ENCODE measurements at places on chromosomes 5 and 9. TPM values are rescaled to one million over a fixed set of nuclear protein-coding genes. Genes with fewer than 3 reads are reported as not detected.

The RPL37 gene
- total RNA-seq = 385 TPM

GRCh38 chr9:106228861-106229260 lies 534.5 kb downstream of the TMEM38B start:
- DNase-seq = no peak

The CD274 gene
- total RNA-seq = 0.72 TPM

DNA sequence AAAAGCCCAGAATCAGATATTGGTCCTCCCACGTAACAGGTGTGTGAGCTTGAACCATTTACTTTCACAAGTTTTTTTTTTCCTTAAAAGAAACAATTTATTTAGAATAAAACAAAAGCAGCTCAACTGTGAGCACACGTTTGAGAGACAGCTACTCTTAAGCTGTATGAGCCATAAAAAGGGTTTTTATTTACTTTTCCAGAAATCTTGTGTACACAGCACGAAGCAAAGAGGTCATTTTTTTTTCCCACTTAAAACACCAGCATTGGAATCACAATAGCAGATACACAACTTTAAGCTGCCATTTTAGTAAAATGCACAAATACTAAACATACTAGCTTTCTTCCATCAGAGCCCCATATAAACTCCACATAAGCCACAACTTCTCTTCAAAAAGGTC lies 44.6 kb downstream of the JAKMIP2 start:
- no peak for DNase-seq

The LSM11 gene
- total RNA-seq = 4.4 TPM

DNA sequence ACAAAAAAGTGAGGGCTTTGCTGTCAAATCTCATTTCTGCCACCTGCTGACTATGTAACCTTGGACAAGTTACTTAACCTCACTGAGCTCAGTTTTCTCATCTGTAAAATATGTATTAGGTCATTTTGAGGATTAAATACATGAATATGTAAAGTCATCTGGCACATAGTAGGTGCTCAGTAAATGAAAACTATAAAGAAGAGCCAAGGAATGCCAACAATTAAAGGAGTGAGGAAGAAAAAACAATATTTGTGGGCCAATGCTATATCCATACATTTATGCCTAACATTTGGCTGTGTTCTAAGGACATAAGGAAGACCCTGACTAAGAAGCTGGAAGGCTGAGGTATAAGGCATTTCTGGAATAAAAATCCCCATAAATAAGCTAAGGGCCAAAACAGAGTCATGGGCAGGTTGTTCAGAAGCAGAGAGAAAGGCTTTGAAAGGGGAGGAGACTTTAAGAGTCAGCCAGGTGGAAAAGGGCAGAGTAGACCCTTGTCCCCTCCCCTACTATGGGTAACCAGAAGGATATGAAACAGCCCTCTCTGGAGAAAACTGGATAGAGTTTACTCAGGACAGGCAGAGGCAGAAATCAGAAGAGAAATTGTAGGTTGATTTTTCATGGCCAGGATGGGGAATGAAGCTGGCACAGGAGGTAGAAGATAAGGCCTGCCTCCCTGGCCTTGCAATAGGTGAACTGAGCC lies 47.6 kb upstream of the SIL1 start:
- peak; percentile 69 for DNase-seq

DNA sequence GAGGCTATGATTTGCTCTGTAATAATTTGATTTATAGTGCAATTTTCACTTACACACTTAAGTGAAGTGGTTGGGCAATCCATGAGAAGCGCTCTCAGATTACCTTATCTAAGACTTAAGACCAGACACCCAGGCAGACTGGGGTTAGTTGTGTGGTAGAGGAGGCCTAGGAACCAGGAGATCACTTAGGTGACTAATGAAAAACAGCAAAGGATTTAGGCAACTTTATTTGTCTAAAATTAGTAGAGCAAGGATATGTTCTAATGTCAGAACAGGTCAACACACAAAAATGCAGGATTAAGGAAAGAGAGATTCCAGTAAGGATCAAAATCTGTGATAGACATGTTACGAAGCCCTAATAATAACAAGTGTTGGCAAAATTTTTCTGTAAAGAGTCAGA lies 913.8 kb downstream of the TLE1 start:
- no peak for DNase-seq

GRCh38 chr9:96020792-96021550 lies 145.5 kb downstream of the ERCC6L2 start:
- peak; percentile 92 for DNase-seq

All from osteoblast (primary cell).